ENCODE measurements at places on chromosomes 2 and 18.
A peak's percentile ranks its signal among the peaks of the same experiment; 100 is the strongest.

- DNase-seq, result no peak
Measured at GRCh38 chr2:187982668-187983067, 309.0 kb upstream of the GULP1 start.

GRCh38 chr2:18787726-18788125, 198.4 kb upstream of the NT5C1B start:
- no peak for DNase-seq

- no peak for DNase-seq
Measured at GRCh38 chr2:174977364-174977763, 27.8 kb downstream of the CHN1 start.

DNA sequence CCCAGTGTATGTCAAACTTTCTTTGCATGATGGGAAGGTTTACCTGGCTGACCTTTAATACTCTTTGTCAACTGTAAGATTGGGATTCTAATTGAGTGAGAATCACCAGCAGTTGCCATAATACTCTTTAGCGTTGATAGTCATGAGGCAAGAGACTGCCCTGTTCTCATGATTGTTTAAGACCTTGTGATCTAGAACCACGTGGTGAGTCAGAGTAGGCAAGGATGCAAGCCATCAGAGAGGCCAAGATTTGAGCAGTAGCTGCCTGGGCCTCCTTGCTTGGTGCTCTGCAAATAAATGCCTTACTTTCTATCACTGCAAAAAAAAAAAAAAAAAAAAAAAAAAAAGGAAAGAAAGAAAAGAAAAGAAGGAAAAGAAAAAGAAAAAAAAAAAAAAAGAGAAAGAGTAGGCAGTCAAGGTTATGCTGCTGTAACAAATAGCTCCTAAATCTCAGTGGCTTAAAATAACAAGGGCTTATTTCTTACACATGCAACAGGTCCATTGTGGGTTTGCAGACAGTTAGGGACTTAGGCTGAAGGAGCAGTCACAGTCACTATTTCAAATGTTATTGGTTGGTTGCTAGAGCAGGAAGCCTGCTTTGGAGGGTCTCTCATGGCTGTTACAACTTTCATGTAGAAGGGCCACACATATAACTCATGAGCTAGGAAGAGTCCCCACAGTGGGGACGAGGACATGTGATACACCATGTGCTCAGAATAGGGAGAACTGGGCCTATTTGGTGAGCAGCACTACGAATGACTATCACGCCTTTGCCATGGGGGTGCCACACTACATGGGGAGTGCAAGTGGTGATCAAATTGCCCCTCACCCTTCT, 21.7 kb downstream of the IL1R2 start:
- DNase-seq, result no peak

- no peak for DNase-seq
Measured at GRCh38 chr2:46162329-46163097, 134.7 kb upstream of the EPAS1 start.

GRCh38 chr2:173749315-173749714, 215.9 kb downstream of the SP3 start:
- DNase-seq, result no peak

GRCh38 chr2:161379740-161380139, 36.4 kb upstream of the TBR1 start:
- no peak for DNase-seq

DNA sequence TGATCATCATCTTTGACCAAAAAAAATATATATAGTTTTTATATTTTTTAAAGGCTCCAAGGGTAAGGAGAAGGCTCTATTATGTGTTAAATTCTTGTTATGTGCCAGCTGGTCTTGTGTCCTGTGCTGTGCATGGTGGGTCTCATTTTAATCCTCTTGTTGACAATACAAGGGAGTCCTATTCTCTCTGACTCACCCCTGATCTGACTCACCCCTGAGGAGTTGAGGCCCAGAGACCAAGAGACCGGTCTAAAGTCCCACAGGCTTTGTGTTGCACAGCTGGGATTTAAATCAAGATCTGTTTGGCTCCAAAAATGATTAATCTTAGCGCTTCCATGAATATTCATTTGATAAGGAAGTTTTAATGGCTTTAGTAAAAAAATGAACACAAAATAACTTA, 25.7 kb downstream of the MC2R start:
- DNase-seq, result no peak

- no peak for DNase-seq
Measured at GRCh38 chr2:143251681-143252080, 122.5 kb downstream of the ARHGAP15 start.

DNA sequence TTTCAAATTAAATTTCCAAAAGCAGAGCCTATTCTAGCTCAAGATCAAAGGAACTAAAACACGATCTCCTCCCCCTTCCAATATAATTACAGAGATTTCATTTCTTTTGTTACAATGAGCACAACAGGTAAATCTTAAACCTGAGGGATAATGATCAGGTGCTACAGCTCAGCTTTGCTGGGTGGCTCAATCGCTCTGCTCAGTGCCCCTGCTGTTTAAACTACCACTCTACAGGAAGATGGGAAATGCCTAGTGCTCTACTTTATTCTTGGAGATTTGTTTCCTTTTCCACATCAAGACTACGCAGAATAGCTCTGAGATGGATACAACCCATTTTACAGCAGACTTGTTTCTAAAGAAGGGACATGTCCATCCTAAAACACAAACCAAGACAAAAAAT, 162.3 kb downstream of the TCF4 start:
- DNase-seq, result no peak

- no peak for DNase-seq
Measured at GRCh38 chr2:42138163-42139015, 30.8 kb upstream of the EML4 start.

GRCh38 chr18:41973983-41974382, 18.9 kb downstream of the PIK3C3 start:
- no peak for DNase-seq

- no peak for DNase-seq
Measured at GRCh38 chr2:154696810-154697417, 1.6 kb upstream of the KCNJ3 start.

DNA sequence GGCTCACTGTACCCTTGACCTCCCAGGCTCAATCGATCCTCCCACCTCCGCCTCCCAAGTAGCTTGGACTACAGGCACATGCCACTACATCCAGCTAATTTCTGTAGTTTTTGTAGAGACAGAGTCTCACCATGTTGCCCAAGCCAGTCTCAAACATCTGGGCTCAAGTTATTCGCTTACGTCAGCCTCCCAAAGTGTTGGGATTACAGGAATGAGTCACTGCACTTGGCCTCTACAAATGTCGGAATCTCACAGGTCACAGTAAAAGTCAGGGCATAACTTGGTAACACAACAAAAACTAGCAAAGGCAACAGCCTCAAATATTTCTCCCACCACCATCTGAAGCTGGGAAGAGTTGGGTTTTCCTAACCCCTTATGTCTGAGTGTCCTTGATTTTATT, 25.3 kb downstream of the SCG2 start:
- DNase-seq, result no peak

DNA sequence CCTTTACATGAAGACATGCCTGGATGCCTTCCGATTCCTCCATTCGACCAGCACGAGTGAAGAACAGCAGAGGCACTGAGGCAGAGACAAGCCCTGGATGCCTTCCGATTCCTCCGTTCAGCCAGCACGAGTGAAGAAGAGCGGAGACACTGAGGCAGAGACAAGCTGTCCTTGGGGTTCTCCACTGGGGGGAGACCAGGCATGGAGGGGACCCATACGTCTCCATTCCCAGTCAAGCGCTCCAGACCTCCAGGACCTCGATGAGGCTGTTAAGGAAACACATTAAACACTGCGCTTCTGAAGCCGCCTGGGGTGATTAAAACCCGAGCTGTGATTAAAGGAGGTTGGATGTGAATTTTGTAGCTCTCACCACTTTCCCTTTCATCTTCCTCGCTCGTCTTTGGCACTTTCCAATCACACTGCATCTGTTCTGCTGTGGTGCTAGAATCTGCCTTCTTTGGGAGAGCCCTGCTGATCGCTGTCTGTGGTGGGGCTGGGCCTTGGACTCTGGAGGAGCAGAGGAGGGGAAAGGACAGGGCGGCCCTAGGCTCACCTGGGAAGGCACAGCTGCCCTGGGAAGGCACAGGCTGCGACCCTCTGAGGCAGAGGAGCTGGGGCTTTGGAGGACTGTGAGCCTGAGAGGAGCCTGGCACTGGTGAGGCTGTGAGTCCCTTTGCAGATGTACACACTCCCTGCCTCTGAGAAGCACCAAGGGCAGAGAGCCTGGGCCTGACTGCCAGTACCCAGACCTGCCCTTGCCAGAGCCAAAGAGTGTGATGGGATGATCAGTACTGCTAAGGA, 463.1 kb upstream of the HS6ST1 start:
- DNase-seq, result no peak

DNA sequence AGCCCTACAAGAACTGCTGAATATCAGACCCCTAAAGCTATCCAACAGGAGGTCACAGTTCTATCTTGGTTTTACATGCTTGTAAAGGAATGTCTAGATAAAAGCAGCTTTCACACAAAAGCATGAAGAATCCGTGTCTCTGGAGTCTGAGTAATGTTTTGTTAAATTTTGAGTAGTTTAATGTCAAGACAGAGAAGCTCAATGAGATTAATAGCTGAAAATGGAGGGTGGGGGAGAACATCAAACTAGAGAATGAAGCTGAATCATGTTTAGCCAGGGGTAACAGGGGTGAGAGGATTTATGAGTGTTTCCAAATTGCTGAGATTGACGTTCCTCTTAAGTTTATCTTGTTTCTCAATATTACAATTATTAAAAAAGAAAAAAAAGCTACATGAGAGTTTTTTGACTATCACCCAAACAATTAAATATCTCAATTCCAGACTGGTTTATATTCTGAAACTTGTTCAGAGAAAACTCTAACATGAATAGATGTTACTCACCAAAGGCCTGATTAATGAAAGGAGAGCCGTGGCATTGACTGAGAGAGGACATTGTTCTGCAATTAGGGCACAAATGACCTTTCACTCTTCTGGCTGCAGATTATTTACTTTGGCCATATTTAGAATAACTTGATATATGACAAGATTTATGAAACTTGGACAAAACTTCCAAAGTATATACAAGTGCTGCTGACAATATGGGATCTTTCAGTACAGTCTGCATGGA, 266.4 kb upstream of the ETAA1 start:
- DNase-seq, result no peak

DNA sequence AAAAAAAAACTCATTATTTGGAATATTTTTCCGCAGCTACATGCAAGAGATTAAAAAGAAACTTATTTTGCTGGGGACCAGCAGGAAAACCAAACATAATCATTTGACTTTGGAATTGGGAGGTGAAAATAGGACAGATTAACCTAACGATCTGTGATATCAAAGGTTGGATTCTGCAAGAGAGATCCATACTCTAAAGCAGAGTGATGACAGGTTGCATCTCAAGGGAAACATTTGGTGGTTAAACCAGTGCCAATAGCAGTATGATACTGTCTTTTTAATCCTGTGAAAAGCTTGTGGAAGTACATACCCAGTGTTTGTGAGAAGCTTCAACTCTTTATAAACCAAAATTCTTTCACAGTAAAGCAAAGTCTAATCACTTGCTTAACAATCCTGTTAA, 5.3 kb upstream of the IKZF2 start:
- DNase-seq, result no peak

DNA sequence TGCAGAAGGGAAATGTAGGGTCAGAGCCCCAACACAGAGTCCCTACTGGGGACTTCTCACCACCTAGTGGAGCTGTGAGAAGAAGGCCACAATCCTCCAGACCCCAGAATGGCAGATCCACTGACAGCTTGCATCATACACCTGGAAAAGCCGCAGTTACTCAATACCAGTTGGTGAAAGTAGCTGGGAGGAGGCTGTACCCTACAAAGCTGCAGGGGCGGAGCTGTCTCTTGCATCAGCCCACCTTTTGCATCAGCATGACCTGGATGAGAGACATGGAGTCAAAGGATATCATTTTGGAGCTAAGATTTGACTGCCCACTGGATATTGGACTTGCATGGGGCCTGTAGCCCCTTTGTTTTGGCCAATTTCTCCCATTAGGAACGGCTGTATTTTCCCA, 237.3 kb downstream of the CALCRL start:
- DNase-seq, result no peak

DNA sequence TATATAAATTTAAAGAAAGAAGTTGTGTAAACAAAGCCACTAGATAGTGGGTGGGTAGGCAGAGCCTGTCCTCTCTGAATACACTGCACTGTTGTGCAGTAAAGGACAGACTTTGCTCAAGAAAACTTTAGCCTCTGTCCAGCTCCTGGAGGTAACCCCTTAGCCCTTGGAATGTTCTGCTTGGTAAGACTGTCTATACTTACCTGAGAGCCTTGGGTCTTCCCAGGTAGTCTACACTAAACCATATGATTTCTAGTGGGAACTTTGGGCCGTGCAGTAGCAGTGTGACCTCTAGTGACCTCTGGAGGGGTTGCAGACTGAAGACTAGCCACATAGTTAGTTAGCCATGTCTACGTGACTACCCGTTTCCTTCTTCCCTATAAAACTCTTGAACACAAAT, 678.3 kb upstream of the NRXN1 start:
- DNase-seq, result no peak

GRCh38 chr18:21386523-21387240, 144.7 kb downstream of the GREB1L start:
- DNase-seq, result no peak

DNA sequence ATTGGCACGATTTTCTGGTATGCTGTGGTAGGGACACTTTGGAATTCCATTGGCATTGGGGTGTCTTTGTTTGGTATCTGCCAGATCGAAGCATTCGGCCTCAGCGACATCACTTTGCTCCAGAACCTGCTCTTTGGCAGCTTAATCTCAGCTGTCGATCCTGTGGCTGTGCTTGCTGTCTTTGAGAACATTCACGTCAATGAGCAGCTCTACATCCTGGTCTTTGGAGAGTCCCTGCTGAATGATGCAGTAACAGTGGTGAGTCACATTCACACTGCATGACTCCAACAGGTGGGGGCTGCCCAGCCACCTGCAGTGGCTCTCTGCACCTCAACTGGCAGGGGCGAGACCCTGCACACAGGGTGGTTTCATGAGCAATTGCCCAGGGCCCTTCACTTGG, 38.4 kb downstream of the SLC9A2 start:
- no peak for DNase-seq

GRCh38 chr2:132478461-132479105, 62.0 kb downstream of the GPR39 start:
- DNase-seq, result peak; percentile 41

DNA sequence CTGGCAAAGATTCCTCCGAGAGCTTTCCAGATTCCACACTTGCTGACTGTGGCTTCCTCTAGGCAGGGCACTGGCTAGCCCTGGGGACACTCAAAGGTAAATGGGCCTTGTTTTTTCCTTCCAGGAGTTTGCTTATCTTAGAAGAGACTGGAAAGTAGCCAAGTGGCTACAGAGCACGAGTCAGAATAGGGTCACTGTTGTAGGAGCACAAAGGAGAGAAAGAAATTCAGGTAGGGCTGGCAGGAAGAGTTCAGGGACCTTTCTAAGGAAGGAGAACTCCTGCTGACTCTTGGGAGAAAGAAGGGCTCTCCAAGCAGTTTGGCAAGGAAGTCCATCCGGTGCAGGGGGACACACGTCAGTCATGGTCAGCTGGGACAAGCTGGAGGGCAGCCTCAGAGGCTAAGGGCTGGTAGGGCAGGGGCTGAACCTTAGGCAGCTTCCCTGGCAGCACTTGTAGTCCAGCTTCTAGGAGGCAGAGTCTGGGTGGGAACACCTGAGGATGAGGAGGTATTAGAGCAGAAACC, 39.5 kb downstream of the NIFK start:
- no peak for DNase-seq
